Suppressor macrophage treated with lipopolysaccharide for 4 hours (primary cell): ENCODE measurements at places on chromosomes 16 and 17.

DNA sequence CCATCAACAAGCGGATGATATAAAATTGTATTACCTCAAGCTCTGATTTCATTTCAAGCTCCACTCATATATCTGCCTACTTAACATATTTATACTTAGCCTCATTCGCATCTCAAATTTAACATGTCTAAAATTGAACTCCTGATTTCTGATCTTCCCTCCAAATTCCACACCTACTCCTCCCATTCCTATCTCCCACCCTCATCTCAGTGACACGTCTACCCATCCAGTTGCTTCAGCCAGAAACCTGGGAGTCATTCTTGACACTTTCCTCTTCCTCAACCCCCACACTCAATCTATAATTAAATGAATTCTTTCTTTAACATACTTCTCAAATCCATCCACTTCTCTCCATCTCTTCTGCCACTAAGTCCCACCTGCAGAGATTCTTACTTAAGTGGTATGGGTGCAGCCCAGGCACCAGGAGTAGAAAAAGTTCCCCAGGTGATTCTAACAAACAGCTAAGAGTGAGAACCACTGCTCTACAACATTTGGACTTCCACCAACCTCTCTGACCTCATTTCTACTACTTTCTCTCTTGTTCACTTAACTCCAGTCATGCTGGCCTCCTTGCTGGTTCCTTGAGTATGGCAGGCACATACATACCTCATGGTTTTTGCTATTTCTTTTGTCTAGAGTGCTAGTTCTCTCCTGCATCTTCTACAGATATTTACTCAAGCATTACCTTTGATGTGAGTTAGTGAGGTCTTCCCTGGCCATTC is 18.1 kb downstream of the SPOP start:
- DNase-seq: no peak

GRCh38 chr17:80858301-80859001 is 133.2 kb upstream of the CHMP6 start:
- no peak for DNase-seq

DNA sequence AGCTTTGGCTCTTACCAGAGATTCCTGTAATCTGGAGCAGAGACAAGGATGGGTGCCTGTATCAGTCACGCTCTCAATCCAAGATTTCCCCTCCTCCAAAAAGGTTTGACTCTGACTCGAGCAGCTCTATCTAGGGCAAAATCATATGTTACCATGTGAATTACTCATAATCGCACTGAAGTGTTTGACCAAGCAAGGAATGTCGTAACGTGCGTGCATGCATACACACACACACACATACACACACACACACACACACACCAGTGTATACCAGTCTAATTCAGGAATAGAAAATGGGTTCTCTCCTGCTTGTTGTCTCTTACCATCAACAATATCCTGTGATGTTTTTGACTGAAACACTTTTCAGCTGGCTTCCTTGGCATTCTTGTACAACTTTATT is 835.1 kb downstream of the KCNJ2 start:
- DNase-seq: no peak

DNA sequence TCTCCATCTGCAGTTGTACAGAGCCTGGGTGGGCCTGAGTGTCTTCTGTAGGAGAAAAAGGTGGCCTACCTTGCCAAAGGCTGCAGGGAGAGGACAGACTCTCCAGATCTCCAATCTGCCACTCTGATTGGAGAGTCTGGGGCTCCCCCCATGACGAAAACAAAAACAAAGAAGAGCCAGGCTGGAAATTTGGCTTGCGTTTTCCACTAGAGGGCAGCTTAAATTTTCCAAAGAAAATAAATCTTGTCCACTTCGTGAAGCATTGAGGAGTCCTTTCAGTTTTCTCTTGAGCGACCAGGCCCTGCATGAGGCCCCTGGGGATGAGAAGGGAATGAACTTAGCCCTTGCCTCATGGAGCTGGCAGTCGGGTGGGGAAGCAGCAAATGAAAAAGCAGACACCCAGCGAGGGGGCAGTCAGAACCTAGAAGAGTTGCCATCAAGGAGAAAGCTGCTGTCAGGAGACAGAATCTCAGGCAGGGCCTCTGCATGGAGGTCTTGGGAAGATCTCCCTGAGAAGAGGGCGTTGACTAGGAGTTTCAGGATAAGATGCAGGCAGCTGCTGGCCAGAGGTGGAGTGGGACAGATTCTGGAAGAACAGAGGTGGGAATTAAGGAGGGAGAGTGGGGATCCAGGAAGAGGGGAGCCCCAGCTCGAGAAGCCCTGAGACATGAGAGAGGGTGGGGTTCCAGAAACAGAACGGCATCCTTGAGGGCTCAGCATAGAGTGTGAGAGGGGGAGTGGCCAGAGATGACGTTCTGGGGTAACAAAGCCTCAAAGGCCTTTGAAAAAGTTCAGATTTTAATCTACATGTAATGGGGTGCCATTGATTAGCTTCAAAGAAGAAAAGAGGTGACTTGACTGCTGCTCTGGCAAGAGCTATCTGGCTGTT is 8.4 kb upstream of the SHCBP1 start:
- DNase-seq: peak; percentile 14

DNA sequence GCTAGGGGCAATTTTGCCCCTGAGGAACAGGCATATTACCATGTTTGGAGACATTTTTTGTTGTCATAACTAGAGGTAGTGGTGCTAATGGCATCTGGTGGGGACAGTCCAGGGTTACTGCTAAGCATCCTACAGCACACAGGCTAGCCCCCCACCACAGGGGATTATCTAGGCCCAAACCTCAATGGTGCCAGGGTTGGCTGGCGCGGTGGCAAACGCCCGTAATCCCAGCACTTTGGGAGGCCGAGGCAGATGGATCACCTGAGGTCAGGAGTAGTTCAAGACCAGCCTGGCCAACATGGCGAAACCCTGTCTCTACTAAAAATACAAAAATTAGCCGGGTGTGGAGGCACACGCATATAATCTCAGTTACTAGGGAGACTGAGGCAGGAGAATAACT is 15.2 kb downstream of the C1QTNF1 start:
- DNase-seq: no peak

GRCh38 chr17:68749349-68750207 is 148.4 kb upstream of the FAM20A start:
- no peak for DNase-seq

- peak; percentile 30 for DNase-seq
Observed at GRCh38 chr16:89322321-89323119, 105.0 kb downstream of the ZNF778 start.

- DNase-seq: no peak
Observed at GRCh38 chr17:43366891-43367736, 31.7 kb upstream of the ARL4D start.

DNA sequence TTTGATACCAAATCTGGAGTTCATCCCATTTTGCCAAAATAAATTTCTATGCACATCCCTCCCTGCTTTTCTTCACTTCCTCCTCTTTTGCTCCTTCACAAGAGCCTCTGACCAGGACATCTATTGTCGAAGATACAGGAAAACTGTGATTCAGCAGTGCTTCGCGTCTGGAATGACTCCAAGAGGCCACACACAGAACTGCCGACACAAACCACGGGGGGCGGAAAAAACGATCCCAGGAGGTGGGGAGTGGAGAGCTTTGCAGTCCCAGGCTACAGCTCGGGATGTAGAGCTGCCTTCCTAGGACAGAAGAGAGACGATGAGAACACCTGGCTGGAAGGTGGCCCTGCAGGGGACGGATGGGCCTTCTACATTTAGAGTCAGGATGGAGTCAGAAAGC is 102.8 kb downstream of the XYLT1 start:
- DNase-seq: peak; percentile 49

DNA sequence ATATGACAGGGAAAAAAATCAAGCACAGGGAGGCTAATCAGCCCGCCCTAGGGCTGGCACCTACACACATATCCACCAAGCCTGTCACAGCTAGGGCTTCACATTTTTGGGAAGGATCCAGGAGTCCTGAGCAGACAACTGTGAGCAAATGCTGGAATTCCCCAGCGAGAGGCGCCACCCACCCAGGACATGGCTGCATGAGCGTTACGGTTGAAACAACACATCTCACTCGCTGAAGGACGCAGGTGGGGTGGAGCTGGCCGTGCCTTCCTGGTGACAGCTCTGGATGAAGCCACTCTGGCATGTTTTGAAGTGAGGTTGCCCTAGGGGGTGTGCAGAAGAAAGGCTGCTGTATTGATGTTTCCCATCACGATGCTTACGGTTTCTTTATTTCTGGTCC is 315.1 kb upstream of the EEF2KMT start:
- no peak for DNase-seq

DNA sequence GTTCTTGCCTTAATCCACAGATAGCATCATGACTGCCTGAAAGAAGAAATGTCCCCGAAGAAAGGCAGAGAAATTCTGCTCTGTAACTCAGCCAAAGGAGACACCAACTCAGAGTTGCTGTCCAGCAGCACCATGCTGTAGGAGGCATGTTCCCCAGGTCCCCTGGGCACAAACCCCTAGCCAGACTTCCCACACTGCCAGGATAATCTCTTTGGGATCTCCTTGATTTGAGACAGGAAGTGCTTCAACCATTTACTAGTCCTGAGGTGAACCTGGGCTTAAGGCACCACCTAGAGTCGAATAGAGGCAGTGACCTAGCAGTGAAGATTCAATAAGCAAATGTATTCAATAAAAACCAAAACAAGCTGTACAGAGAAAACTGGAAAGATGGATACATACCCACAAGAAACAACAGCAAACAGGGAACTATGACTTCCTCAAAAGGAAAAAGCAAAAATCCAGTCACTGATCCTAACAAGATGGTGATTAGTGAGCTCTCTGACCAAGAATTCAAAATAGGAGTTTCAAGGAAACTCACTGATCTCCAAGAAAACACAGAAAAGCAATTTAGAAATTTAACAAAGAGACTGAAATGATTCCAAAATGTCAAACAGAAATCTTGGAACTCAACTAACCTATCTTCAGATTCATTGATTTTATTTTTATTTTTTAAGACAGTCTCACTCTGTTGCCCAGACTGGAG is 5.7 kb downstream of the OR4D2 start:
- DNase-seq: no peak

- DNase-seq: peak; percentile 84
Observed at GRCh38 chr17:47733047-47733673, at the start of gene TBX21. TBX21 (plus strand) TSS chr17:47733236; CDS start chr17:47733455, 219 bp downstream.

- DNase-seq: no peak
Observed at GRCh38 chr16:88375996-88376834, 6.5 kb upstream of the ZNF469 start.

DNA sequence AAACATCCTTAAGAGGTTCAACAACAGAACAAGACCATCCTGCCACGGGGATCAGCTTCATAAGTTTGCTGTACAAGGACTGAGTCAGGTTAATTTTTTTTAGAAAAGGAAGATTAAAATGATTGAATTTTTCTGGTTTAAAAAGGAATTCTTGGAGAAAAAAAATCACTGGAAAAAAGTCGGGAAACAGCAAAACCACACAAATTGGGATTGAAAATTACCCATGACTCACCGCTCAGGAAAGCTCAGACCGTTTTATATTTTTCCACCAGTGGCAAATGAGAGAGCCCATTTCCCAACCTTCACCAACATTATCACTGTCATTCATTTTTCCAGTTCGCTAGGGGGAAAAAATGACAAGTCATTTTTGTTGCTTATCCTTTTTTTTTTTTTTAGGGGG is 46.6 kb downstream of the MRM3 start:
- no peak for DNase-seq

GRCh38 chr17:67830440-67830839 is 5.1 kb downstream of the BPTF start:
- no peak for DNase-seq

GRCh38 chr16:58259995-58260394 is 34.8 kb downstream of the PRSS54 start:
- no peak for DNase-seq

GRCh38 chr16:79092846-79093245 is 507.7 kb downstream of the MAF start:
- no peak for DNase-seq

DNA sequence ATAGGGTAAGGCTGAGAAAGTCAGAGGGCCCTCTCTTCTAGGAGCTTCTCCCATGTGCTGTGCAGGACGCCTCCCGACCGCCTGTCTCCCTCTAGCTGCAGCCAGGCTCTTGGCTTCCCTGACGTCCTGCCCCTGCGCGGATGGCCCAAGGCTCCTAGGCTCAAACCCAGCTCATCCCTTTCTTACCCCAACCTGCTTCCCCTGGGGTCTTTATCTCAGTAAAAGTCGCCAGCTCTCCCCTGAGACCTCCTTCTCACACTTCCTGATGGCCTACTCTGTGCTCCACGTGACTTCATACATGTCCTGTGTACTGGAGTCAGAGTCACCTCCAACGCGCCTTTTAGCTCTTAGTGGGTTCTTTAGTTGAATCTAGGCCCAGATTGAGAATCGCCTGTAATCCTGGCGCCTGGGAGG is 1.1 kb upstream of the ZNF747 start:
- DNase-seq: peak; percentile 66

DNA sequence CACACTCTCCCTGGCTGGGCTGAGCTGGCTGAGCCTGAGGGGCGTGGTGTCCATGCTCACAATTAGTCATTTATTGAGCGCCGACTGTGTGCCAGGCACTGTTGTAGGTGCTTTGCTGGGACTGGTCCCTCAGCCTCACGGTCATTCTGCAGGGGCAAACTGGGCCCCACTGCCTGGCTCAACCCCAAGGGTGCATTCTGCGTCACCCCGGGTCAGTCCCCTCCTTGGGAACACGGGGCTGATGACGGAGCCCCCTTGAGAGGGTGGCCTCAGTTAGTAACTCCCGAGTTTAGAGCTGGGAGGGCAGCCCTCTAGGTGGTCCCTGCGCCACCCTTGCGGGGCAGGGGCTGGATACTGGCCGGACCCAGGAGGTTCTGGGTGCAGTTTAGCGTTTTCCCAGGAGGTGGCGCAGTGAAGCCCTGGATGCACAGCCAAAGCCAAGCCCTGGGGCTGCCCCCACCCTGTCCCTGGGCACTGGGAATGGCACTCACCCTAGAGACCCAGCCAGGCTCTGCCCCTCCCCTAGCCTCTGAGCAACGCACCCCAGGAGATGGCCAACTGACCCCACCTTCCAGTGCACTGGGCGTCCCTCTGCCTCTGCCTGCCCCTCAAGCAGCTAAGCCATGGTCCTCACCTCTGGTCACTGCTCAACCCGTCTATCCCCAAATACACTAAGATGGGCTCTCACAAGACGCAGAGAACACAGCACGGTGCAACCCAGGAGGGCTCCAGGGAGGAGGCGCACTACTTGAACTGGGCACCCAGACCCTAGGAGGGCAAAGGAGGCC is 243.2 kb upstream of the GSE1 start:
- peak; percentile 66 for DNase-seq

DNA sequence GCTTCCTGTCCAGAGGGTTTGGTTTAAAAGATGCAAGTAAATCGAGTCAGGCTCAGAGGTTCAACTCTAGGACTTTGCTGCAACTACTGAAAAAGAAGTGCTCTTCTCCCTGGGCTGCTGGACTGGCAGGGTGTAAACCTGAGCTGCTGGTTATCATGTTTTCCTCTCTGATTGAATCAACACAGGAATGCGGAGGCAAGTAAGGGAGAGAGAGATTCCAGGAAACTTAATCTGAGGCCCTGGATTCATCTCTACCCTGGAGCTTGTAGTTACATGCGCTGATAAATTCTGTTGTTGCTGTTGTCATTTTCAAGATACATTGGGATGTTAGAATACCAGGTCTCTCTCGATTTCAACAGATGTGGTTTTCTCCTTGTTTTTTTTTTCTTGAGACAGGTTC is 8.2 kb upstream of the HS3ST3A1 start:
- DNase-seq: no peak
